ENCODE measurements at places on chromosomes 7 and 10. TPM values are rescaled to one million over a fixed set of nuclear protein-coding genes. Genes with fewer than 3 reads are reported as not detected.

- DNase-seq, result no peak
These were observed 489.8 kb upstream of the ZMIZ1 start for GRCh38 chr10:78578929-78579328.

DNA sequence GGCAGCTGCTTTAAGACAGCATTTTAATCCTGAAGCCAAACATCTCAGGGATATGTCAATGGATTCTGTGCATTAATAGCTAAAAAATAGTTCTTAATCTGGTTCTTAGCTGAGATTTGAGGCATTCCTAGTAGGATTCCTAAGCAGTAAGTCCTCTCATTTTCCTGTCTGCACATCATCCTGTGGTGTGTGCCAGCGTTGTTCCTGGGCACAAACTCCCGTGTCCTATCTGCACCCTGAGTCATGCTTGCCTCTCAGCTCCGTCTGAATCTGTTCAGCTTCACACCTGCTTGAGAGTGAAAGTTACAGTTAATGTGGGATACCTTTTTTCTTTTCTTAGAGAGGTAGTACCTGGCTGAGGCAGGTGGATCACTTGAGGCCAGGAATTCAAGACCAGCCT, 19.5 kb downstream of the BAG3 start:
- no peak for DNase-seq

- no peak for DNase-seq
These were observed 513.5 kb downstream of the PTPRN2 start for GRCh38 chr7:158073845-158074840.

DNA sequence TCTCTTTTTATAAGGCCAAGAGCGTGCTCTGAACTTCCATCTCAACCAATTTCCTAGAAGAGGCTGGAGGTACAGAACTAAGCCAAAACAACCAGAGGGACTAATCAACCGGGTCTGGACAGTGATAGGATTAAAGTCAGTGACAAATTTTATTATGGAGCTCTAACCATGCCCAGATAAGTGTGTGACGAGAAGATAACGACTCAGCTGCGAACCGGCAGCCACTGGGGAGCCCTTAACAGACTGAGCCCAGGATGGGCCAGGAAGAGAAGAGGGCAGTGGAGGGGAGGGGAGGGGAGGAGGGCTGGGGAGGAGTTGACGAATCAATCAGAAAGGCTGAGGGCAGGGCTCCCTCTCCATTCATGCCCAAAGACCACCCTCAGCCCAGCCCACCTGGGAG, 119.9 kb downstream of the PLXNA4 start:
- DNase-seq, result no peak

DNA sequence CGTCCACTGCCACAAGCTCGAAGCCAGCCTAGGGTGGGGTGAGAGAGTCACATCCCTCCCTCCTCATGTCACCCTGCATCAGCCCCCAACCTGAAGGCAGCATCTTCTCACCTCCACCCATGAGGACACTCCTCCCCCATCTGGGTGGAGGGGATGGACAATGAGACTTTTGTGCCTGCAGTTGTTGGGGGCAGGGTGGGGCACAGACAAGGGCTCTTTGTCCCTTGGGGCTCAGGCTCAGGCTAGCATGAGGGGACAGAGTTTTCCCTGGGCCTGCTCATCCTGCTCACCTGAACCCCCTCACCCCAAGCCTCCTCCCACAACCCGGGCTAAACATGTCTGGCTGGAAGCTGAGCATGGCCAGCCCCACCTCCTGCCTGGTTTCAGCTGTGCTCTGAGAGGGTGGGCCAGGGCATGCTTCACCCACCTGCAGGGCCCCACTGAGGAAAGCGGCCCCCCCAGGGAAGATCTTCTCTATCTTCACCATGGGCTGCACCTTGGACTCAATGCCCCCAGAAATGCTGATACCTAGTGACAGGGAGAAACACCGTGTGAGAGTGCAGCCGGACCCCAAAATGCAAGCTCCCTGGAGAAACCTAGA, 9.3 kb downstream of the LZTS2 start:
- no peak for DNase-seq

- DNase-seq, result no peak
These were observed 74.1 kb downstream of the DOCK1 start for GRCh38 chr10:126979311-126979710.

DNA sequence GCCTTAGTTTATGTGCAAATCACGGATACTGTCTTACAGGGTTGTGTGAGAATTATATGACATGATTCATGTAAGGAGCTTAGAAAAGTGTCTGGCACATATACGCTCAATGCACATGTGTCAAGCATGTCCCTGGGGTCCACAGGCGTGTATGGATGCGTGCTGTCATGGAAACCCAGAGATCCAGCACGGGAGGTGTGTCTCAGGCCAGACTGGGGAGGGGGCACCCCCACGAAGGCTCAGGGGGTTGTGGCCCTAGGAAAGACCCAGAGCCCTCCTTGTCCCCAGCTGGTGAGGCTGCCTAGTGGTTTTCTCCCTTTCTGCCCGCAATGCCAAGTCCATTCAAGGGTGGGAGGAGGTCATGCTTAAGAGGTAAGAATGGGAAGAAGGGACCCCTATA, 9.1 kb downstream of the BTBD16 start:
- DNase-seq, result no peak

- DNase-seq, result no peak
These were observed 6.0 kb downstream of the KIF20B start for GRCh38 chr10:89707372-89707771.

GRCh38 chr10:132742167-132742836, 43.6 kb downstream of the NKX6-2 start:
- no peak for DNase-seq

- DNase-seq, result no peak
These were observed 81.4 kb downstream of the ABLIM1 start for GRCh38 chr10:114576716-114577115.

GRCh38 chr7:33494474-33494873, 365.1 kb downstream of the BBS9 start:
- no peak for DNase-seq

DNA sequence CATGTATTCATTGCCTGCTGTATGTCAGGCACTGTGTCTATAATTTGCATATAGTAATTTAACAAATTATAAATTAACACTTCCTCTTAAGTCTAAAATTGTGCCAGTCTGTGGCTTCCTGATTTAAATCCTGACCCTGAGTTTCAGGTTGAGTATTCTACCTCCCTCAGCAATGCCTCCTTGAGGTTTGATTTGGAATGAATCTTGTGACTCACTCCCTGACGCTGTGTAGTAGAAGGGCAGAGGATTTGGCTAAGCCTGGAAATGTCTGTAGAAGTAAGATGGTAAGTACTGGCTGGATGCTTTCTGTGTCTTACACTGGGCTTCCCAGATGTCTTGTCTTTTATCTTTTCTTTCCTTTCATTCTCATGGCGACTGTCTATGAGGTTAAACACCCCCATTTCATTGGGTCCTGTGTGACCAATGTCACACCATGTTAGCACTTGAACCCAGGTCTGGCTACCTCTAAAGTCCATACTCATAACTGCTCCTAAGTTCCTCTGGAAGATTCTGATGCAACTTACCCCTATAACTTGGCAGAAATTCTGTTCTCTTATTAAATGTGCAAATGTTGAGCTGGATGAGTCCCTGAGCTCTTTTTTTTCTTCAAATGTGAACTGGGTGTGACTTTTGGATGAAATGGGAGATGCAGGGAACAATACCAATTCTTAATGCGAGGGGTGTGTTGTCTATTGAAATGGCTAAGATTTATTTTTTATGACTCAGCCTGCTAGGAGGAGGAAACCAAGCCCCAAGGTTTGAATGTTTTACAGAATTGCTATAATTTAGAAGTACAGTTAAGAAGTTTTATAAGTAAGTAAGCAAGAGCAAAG, 48.5 kb downstream of the PLCE1 start:
- DNase-seq, result no peak

GRCh38 chr10:131630772-131631258, 270.0 kb upstream of the PPP2R2D start:
- DNase-seq, result no peak

ODAD2 gene
- total RNA-seq, result not detected

SH2D4B gene
- not detected for total RNA-seq

CAV2 gene
- 41.4 TPM for total RNA-seq

CALHM3 gene
- not detected for total RNA-seq

EIF5AL1 gene
- 0.31 TPM for total RNA-seq

All from right lobe of liver (tissue), 6 donors.